ENCODE measurements at places on chromosomes 3 and 15.
A peak's percentile ranks its signal among the peaks of the same experiment; 100 is the strongest.

GRCh38 chr3:186193534-186194450, 84.9 kb upstream of the ETV5 start:
- peak; percentile 51 for DNase-seq

GRCh38 chr3:31077021-31077601, 182.7 kb upstream of the GADL1 start:
- no peak for DNase-seq

DNA sequence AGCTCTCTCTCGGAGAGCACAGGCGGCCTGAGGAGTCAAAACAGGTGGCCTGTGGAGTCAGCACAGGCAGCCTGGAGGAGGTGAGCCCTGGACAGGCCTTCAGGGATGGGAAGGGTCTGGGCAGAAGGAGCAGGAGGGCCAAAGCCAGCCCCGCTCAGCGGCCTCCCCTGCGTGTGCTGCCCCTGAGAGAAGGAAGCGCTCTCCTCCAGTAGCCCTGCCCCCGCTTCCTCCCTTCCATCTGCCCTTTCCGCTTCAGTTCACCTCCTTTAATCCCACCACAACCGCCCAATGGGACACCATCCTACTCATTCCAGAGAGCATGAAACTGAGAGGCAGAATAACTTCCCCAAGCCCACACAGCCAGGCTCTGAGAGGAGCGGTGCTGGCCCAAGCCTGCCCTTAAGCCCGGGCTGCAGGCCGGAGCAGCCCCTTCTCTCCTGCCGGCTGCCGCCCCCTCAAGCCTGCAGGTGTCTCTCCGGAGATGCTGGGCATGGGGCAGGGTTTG, 3.2 kb upstream of the NR2E3 start:
- peak; percentile 92 for DNase-seq

GRCh38 chr3:21599890-21600289, 151.1 kb downstream of the ZNF385D start:
- no peak for DNase-seq

GRCh38 chr3:99709686-99710085, 71.3 kb downstream of the COL8A1 start:
- no peak for DNase-seq

- no peak for DNase-seq
These were observed 1.4 kb downstream of the UBR1 start for GRCh38 chr15:43104426-43104825.

DNA sequence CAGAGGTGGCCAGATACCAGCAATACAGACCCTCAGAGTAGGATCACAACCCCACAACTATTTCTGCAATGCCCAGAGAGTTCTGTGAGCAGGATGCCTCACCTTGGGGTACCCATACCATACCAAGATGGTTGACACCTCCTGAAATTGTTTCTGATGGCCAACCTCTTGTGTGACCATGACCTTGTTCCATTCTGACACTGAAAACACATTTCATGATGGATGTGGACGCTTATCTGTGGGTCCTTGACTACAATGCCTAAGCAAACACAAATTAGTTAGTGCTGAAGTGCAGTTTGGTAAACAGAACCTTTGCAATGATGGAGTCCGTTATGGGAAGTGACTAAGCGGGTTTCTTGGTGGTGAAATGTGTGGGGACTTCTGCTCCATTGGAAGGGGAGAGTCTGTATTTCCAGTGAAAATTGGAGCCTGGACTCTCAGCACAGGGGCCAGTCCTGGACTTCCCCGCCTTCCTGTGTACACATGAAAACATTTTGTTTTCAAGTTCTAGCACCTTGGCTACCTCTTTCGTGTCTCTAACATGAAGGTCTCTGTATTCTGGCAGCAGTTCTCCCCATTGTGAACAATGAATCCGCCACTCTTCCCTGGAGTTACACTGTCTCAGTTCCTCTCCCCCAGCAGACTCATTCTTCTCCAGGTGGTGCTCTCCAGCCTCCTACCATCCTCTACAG, 106.2 kb downstream of the XXYLT1 start:
- DNase-seq = no peak

DNA sequence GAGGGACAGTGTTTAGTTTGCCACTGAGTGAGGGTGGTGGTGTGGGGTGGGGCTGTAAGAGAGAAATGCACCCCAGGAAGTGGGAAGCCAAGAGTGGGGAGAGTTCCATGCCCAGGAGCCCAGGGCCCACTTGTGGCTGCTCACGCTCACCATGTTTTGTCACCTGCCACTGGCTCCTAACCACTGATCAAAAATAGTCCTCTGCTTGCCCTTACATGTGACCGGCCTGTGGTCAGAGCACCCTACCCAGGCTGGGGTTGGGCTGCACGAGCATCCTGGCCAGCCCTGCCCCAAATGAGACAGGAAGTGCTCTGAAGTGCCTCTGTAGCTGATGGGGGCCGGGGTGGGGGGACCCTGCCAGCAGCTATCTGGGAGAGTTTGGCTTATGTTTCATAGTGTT, 216.3 kb downstream of the RPLP1 start:
- no peak for DNase-seq

DNA sequence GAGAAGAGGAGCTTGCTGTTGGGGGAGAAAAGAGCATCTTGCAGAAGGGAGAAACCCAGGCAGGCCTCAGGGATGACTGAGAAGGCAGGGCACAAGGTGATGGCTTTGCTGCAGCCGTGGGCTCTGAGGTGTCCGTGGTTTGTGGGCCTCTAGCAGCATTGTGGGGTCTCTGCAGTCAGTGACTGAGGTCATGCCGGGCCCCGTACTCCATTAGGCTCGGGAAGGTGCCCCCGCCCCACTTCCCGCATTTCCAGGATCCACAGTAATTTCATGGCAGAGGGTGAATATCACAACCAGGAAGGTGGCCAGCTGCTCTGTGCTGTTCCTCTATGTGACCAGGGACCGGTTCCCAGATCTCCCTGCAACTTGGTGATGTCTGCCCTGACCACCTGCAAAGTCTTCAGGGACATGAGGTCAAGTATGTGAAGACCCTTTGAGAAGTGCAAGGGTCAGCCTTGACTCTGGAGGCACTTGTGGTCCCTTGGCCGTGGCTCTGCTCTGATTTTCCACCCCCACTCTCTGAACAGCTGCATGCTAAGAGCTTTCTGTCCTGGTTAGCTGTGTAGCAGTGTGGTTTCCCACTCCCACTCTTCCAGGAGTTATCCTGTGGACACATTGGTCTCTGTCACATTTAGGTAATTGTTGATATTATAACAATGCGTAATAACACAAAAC, 3.6 kb downstream of the KLF13 start:
- no peak for DNase-seq

DNA sequence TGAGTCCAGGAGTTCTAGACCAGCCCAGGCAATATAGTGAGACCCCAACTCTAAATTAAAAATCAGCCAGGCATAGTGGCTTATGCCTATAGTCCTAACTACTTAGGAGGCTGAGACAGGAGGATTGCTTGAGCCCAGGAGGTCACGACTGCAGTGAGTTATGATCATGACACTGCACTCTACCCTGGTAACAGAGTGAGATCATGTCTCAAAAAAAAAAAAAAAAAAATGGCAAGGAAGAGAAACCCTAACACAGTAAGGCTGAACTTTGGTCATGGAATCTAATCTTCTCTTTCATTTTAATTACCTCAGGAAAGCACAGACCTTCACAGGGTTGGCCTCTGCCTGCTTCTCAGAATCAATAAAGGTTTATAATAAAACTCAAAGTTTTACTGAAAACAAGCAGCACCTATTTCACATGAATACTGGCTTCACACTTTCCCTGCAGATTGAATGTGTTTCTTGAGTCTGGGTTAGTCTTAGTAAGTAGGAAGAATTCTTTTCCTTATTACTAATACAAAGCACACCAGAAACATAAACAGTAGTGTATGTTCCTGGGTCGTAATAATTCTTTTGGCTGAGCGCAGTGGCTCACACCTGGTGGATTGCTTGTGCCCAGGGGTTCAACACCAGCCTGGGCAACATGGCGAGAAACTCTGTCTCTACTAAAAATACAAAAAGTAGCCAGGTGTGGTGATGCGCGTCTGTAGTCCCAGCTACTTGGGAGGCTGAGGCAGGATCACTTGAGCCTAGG, 11.6 kb upstream of the NR2C2 start:
- DNase-seq = no peak

DNA sequence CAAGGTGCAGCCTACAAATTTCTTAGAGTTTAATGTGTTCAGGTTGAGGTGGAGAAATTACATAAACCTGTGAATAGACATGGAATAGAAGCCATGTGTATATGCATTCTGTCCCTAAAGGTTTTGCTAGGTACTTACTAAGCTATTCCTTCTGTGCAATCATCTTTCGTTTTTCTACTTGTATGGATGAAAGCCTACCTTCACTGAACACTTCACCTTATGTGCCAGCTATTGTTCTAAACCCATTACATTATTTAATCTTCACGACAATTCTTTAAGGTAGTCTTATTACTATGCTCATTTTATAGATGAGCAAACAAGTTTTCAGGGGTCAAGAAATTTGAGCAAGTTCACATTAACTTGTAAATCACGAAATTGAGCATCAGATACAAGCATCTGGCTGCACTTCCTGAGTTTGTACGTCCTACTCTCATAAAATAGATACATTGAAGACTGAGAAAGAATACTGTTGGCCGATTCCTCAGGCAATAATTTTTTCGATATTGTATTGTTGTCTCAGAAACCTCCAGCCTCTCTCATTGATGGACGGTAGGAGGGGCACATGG, 635 bp upstream of the RCN2 start:
- DNase-seq = no peak

GRCh38 chr3:21407743-21408142, 343.3 kb downstream of the ZNF385D start:
- no peak for DNase-seq

DNA sequence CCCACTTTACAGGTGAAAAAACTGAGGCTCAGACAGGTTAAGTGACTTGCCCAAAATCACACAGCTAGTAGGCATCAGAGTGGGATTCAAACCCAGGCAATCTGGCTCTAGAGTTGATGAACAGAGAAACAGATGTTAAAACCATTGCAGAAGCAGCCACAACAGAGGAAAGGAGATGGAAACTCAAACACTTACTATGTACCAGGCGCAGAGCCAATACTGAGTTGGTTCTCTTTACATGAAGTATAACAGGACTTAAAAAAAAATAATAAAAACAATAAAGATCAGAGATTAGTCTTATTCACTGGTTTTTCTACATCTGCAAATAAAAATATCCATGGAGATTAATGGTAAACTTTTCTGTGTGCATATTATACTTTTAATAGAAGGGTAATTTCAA, 84.9 kb upstream of the SPATA12 start:
- no peak for DNase-seq

GRCh38 chr3:128051459-128051836, 789 bp upstream of the SEC61A1 start:
- no peak for DNase-seq

DNA sequence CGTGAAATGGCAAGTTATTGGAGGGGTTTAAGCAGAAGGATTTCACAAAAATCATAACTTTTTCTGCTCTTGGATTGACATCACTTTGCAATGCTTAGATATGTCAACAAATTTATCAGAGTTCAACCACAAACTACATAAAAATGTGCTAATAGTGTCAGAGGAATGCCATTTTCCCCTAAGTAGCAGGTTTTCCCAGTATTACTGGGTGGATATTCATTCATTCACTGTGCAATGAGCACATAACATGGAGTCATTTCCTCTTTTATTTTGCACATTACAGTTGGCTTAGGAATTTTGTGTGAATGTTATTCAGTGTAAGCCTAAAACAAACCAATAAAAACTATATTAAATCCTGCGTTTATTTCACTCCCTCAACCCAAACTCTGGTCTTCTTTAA, 537.3 kb upstream of the MCTP2 start:
- no peak for DNase-seq

DNA sequence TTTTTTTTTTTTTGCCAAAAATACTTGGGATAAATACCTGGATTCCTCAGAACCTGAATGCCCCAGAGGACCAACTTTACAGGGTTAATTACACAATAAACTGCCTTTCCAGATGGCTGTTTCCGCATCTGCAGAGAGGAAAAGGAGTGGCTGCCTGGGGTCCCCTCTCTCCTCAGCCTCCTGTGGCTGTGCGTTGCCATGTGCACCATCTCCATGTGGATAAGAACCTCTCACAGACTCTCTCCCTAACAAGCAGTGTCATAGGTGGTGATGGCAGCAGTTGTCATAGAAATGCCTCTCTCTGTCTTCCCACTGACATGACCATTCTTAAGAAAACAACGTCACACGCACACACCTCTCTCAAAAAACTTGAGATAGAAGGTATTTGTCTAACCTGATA, 179.4 kb downstream of the RPLP1 start:
- peak; percentile 81 for DNase-seq

DNA sequence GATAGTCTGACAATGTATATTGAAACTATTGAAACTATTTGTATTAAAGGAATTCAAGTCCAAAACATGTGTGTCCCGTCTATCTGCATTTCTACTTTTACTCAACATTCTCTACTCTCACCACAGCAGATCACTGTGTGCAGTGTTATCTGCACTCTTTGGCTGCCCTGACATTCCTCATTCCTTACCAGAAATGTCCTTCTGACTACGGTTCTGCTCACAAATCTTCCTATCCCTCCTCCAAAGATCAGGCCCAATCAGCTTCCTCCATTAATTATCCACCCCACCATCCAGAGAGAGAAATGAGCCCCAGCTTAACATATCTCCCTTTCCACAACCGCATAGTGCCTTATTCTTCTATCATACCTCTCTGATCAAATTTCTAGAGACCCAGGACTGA, 94.7 kb downstream of the TBL1XR1 start:
- no peak for DNase-seq

- no peak for DNase-seq
These were observed 53.0 kb upstream of the GYG1 start for GRCh38 chr3:148938306-148938705.

- DNase-seq = no peak
These were observed 18.5 kb upstream of the LMCD1 start for GRCh38 chr3:8482960-8483665.

DNA sequence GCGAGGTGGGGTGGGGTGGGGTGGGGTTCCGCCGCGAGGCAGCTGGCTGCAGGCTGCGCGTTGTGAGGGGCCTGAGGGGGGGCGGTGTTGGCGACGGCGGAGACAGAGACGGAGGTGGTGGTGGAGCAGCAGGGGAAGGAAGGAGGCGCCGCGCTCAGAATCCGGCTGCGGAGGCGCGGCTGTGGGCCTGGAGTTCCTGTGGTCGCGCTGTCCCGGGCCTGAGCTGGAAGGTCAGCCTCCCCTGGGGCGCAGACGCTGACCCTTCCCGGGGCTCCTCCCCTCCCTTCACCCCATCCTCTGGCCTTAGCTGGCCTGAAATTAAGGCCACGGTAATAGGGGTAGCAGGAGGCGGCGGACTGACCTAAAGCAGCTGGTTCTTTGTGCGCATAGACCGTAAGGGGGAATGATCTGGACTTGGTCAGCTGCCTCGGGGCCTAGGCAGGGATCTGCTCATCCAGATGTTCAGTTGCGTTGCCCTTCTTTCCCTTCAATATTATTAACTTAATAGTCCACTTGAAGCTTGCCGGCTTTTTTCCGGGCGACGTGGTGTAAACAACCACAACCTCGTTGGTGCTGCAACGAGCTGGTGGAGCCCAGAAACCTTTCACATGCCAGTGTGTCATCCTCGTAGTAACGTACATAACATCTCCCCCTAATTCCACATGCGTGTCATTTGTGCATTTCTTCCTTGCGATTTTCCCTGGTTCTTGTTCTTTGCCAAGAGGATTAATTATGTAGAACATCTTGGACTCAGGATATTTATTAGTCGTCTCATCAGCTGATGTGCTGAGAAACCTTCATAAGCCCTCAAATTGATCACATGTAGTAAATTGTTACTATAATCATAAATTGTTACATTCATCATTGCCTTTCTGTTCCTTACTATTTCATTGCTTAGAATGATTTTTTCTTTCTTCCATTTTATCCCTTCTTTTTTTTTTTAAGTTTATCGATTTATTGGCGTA, 626 bp downstream of the SEC62 start:
- DNase-seq = peak; percentile 43
